Skeletal muscle tissue (tissue), 5 donors: ENCODE measurements at places on chromosomes 3 and 15. TPM values are rescaled to one million over a fixed set of nuclear protein-coding genes. Genes with fewer than 3 reads are reported as not detected.

The IGDCC3 gene
- total RNA-seq: 1.0 TPM

The NKTR gene
- total RNA-seq: 119 TPM

The MOBP gene
- not detected for total RNA-seq

The MYRIP gene
- total RNA-seq: 1.0 TPM

The FOXL2 gene
- not detected for total RNA-seq

The MTMR10 gene
- total RNA-seq: 21.4 TPM

The CNTN6 gene
- 2.1 TPM for total RNA-seq

The KIF15 gene
- total RNA-seq: 6.3 TPM

The ATP13A4 gene
- total RNA-seq: 1.6 TPM

The HESX1 gene
- not detected for total RNA-seq

The RARB gene
- 20.9 TPM for total RNA-seq

The UPK1B gene
- total RNA-seq: not detected

The NRROS gene
- 1.6 TPM for total RNA-seq

The LEKR1 gene
- 0.52 TPM for total RNA-seq
